CD4-positive, alpha-beta T cell treated with Interleukin-4 for 1 hour (primary cell): ENCODE measurements at places on chromosomes 7 and 10.

DNA sequence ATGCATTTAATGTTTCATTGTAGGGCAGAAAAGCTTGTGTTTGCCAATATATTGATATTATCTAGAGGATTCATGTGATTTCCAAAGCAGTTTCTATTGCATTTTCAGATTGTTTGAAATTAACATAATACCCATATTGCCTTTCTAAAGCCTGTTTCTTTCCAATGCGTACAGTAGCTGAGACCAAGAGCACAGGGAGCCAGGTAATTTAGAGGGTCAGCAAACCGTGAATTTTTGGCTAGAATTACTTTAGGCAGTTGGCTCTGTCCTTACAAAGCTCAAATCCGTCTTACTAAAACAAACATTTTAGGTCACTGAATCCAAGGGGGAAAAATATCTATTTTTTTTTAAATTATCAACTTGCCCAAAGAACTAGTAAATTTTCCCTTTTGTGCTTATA lies 604.9 kb upstream of the ADARB2 start:
- no peak for DNase-seq

DNA sequence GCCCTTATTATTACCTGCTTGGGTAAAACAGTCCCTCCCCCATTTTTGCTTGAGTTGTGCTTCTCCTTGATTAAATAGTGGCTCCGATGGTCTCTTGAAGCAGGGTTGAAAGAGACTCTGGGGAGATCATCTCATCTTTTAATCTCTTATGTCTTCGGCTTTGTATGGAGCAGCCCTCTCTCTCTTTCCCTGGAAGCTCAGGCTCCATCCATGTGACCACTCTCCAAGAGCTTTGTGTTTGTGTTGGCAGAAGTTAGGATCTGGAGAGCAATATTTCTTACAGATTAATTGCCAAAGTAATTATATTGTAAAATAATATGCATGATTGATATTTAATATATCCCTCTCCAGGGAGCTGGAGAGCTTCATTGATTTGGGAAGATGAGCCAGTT lies 76.9 kb downstream of the LRRC4 start:
- DNase-seq, result no peak

GRCh38 chr10:78718032-78718572 lies 350.7 kb upstream of the ZMIZ1 start:
- DNase-seq, result no peak

DNA sequence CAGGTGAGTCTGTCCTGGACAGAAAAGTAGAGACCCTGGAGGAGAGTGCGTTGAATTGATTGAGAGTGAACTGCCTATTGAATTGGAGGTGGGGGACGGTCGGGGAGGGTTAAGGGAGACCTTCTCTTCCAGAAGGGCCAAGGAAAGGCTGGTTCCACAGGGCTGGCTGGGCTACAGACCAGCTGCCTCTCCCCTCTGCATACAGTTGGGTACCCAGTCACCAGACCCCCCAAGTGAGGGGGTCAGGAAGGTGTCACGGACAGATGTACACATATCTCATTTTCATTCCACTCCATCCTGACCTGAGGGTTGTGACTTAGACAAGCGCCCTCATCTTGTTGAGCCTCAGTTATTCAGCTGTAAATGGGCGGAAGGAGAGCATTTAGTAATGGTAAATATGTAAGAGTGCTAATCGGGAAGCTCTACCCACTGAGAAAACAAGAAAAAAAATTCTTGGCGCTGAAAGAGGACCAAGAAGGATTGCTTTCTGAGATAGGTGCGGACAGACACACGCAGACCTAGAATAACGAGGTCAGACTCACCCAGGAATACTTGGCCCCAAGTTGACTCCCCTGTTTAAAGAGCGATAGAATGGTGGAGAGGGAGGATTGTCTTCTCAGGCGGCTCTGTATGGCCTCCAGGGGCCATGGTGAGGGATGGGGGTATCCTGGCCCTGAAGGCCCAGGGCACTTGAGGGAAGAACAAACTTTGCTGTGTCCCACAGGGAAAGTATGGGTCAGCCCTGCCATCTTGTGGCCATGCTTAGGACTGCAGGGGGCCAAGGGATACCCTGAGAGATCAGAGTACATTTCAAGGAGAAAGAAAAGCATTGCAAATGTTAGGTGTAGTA lies 7.2 kb upstream of the MBL2 start:
- peak; percentile 17 for DNase-seq

GRCh38 chr10:45239642-45240041 lies 75.8 kb downstream of the OR13A1 start:
- DNase-seq, result no peak

GRCh38 chr7:4169455-4169854 lies 512.6 kb upstream of the FOXK1 start:
- no peak for DNase-seq

DNA sequence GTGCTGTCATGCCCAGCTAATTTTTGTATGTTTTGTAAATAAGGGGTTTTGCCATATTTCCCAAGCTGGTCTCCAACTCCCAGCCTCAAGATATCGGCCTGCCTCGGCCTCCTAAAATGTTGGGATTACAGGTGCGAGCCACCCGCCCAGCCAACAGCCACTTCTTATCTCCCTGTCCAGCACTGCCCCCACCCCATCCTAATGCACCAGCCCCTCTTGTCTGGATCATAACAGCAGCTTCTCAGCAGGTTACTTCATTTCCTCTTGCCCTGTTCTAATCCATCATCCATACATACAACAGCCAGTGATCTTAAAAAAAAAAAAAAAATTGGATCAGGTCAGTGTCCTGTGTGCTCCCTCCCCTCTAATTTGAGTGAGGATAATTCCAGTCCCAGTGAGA lies 12.8 kb upstream of the FRAT2 start:
- DNase-seq, result no peak

- no peak for DNase-seq
Observed at GRCh38 chr10:96672481-96673175, 47.7 kb downstream of the PIK3AP1 start.

DNA sequence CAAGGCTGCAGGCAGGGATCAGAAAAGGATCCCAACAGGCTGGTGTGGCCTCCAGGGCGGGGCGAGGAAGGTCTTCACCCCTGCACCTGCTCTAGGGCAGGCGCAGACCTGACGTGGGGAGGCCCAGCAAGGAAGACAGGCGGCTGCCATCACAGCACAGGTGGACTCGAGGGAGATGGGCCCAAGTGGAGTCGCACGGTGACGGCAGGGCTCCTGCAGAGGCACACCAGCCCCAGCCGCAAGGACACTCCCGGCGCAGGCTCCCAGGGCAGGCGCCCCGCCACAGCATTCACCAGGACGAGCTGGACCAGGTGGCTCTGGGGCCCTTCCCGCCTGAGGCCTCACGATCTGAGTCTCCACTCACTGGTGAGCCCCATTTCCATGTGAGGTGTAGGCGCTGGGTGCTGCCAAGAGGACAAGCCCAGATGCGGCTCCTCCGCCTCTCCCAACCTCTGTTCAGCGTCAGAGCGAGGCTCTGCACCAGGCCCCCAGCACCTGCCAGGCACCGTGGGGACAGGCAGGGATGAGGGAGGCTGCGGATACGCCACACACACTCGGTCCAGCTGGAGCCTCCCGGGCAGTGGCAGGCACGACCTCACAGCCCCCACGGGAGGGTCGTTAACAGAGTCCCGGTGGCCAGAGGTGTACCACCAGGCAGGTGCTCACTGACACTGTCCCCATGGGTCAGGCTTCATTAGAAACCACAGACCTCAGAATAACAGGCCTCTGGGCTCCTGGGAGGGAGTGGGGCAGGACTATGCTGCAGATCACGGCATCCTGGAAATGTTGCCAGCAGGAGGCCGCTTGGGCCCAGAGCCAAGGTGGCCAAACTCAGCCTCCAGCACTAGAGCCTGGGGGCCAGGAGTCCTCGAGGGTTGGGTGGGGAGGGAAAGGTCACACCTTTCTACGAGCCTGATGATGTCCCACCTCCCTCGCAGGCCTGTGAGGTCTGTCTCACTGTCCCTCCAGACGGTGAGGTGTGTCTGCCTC lies 111.6 kb downstream of the MAD1L1 start:
- DNase-seq, result no peak

DNA sequence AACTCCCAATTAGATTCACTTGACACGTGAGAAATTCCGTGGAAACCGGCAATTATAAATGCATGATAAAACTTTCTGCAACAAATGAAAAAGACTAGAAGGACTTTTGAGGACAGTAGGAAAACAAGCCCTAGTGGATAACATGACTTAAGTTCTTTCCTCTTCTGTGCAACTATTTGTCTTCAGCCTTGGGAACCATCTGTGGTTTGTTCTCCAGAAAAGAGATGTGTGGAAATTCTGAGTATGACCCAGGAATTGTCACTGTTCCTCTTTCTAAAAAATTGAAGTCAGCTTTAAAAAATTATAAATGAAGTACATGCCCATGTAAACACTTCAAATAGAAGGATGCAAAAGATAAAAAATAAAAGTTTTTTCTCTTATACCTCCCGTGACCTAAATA lies 128.6 kb upstream of the SVIL start:
- no peak for DNase-seq

DNA sequence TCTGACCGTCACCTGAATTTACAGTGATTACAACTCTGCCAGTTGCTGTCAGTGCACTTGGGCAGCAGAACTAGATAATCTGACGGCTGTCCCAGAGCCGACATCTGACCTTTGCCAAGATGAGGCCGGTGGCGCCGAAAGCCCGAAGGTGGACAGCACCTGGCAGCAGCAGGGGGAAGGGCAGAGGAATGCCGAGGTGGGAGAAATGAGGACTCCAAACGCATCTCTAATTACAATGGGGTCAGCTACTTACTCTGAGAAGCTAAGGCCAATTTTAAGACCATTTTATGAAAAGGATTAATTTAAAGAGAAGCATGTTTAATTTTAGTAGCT lies 33.8 kb downstream of the TRIM8 start:
- DNase-seq, result no peak

- DNase-seq, result peak; percentile 74
Observed at GRCh38 chr10:97791824-97792721, 20.3 kb upstream of the SFRP5 start.

- no peak for DNase-seq
Observed at GRCh38 chr10:122419876-122420623, 34.4 kb upstream of the ARMS2 start.

DNA sequence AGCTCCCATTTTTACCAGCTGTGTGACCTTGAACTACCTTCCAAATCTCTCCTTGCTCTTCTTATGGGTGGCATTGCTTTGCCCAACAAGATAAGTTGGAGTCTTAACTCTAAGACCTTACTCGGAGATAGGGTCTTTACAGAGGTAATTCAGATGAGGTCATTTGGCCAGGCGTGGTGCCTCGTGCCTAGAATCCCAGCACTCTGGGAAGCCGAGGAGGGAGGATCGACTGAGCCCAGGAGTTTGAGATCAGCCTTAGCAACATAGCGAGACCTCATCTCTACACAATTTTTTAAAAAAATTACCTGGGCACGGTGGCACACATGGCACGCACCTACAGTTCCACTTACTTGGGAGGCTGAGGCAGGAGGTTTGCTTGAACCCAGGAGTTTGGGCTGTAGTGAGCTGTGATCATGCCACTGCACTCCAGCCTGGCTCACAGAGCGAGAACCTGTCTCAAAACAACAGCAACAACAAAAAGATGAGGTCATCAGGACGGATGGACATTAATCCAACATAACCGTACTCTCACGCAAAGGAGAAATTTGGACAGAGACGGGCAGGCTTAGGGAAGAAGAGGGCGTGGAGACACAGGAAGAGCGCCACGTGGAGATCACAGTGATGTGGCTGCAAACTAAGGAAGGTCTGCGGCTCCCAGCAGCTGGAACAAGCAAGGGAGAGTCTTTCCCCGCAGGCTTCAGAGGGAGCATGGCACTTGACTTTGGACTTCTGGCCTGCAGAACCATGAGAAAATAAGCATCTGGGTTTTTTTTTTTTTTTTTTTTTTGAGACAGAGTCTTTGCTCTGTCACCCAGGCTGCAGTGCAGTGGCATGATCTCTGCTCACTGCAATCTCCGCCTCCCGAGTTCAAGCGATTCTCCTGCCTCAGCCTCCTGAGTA lies 122.3 kb upstream of the CARD11 start:
- no peak for DNase-seq
